ENCODE measurements at places on chromosomes 2 and 18.
A peak's percentile ranks its signal among the peaks of the same experiment; 100 is the strongest.

- peak; percentile 66 for DNase-seq
Observed at GRCh38 chr2:11692966-11693521, 23.0 kb upstream of the NTSR2 start.

DNA sequence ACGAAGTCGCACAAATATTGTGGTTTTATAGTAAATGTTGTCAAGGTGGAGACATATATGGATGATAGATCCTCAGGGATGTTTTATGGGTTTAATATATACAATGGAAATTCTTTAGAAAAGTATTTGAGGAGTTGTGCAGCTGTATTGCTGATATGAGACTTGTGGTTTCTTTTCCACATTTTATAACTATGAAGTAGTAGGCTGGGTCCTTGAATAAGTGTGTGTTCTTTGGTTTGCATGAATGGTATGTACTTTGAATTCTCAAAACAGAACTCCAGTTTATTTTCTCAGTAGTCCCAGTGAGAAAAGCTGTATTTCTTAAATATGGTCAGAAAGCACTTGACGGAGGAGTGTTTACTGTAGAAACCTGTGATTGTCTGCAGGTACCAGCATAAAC lies 42.4 kb downstream of the PLCL1 start:
- DNase-seq = no peak

DNA sequence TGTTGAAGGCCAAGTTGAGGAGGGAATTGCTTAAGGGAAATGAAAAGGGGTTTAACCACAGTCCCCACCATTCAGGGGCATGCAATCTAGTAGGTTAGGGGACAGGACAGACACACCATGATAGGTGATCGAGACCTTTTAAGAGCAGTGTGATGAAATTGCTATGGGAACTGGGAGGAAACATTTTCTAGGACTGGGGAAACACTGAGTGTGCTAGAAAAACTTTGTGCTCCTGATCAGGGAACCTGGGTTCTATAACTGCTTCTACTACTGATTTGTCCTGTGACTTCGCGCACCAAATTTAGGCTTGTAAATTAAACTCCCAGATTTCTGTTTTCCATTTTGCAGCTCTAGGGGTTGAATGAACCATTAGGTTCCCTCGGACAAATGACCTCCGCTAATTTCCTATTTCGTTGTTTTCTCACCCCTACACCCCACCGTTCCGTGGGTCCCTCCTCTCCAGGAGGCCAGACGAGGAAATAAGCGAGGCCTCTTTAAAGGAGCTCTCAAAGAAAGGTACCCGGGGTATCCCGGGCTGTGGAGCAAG lies 371 bp upstream of the LCLAT1 start:
- no peak for DNase-seq

DNA sequence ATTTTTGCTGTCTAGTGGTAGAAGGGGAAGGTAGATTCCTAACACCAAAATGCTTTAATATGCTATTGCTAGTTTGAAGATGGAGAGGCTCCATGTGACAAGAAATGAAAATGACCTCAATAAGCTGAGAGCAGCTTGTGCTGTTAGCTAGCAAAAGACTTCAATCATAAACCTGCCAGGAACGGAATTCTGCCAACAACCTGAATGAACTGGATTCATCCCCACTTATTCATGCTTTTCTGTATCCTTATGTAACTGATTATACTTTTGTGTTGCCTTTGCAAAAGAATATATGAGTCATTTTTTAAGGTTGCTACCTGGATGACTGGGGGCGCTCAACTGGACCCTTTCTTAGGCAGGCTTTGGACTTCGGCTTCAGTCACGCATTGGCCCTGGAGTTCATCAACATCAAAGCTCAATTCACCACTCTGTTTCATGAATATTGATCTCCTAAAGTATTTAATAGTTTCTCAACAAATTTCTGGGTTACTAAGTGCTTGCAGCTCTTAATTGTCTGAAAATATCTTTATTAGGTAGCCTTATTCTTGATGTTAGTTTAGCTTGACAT lies 97.5 kb upstream of the KCNJ3 start:
- no peak for DNase-seq

GRCh38 chr2:102975996-102976975 lies 214.5 kb downstream of the TMEM182 start:
- peak; percentile 8 for DNase-seq

- DNase-seq = no peak
Observed at GRCh38 chr18:24540896-24541295, 80.5 kb downstream of the HRH4 start.

- peak; percentile 45 for DNase-seq
Observed at GRCh38 chr2:48714245-48714644, 41.3 kb downstream of the LHCGR start.
